Upper lobe of left lung (tissue), 6 donors: ENCODE measurements at places on chromosomes 5 and 9. TPM values are rescaled to one million over a fixed set of nuclear protein-coding genes. Genes with fewer than 3 reads are reported as not detected.
A peak's percentile ranks its signal among the peaks of the same experiment; 100 is the strongest.

DNA sequence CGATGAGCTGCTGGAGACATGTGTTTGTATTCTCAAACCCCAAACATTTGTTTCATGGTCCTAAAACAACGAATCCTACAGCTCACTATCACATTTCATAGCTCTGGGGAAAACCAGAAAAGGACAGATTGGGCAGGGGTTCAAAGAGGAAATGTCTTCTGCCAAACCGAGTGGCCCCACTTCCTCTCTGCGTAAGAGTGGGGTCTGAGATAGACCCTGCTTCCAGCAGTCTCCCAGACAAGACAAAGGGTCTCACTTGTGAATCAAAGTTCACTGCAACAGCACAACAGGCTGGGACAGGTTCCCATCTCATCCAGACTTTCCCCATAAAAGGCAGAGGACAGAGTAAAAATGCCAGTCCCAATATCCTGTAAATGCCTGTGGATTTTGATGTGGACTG, 276.2 kb upstream of the SLC24A2 start:
- H3K4me1 ChIP-seq: no peaks in the 10 kb centered on the region
- H3K27me3 ChIP-seq: no peaks in the 10 kb centered on the region
- no peaks in the 10 kb centered on the region for H3K36me3 ChIP-seq
- H3K4me3 ChIP-seq: no peak overlapping the region

DNA sequence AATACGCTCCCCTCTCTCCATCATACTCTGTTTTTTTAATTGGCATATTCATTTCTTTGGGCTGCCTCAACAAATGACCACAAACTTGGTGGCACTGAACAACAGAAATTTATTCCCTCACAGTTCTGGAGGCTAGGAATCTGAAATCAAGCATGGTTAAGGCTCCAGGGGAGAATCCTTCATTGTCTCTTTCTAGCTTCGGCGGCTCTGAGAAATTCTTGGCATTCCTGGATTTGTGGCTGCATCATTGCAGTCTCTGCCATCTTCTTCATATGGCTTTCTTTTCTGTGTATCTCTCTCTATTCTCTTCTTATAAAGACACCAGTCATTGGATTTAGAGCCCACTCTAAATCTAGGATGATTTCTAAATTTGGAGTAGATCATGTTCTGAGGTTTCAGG, 10.9 kb upstream of the SLC24A2 start:
- H3K27me3 ChIP-seq: no peaks in the 10 kb centered on the region
- DNase-seq: no peak
- no peaks in the 10 kb centered on the region for H3K36me3 ChIP-seq
- no peak overlapping the region for H3K27ac ChIP-seq
- no peak overlapping the region for H3K4me3 ChIP-seq

GRCh38 chr9:7844242-7844641, 44.7 kb upstream of the DMAC1 start:
- no peak overlapping the region for H3K27ac ChIP-seq
- H3K4me3 ChIP-seq: no peak overlapping the region
- no peaks in the 10 kb centered on the region for H3K36me3 ChIP-seq
- no peaks in the 10 kb centered on the region for H3K27me3 ChIP-seq
- H3K4me1 ChIP-seq: no peaks in the 10 kb centered on the region

DNA sequence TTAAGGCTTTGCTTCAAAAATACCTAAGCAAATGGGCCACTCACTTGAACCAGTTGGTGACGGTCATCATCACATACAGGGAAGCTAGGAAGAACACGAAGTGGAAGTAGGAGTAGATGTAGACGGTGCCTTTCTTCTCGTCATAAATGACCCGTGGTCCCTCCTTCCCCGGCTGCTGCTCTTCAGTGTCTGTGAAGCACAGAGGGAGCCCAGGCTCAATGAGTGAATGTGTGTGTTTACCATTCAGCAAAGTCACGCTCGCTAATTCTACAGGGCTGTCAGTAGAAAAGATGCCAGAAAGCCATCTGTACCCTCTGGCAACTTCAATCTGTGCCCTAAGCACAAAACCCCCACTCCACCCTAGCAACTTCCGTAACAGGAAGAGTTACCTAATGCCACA, 109.8 kb downstream of the SERINC5 start:
- peaks cover 9% of the 10 kb centered on the region for H3K4me1 ChIP-seq
- DNase-seq: no peak
- H3K27ac ChIP-seq: peak overlapping the region; percentile 49

- H3K36me3 ChIP-seq: no peaks in the 10 kb centered on the region
- no peak for DNase-seq
- no peak overlapping the region for H3K27ac ChIP-seq
Observed at GRCh38 chr9:132006677-132007370, 72.8 kb downstream of the MED27 start.

DNA sequence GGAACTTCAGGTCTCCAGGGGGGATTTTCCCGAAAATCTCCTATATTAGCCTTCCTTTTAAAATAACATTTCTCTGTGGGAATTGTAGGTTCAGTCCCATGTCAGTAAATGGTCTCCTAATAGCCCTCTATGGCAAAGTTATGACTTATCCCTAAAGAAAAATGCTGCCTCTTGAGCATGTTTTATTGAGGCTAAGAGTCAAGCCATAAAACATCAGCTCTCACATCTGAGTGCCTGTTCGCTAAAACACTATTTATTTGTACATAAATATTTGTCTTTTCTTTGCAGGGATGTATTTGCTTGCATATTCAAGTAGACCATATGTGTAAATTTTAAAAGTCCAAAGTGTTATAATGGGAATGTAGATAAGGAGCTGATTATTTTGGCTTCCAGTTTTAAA, 160.4 kb downstream of the PRDM6 start:
- no peaks in the 10 kb centered on the region for H3K4me1 ChIP-seq
- no peak for DNase-seq
- no peak overlapping the region for H3K27ac ChIP-seq
- H3K36me3 ChIP-seq: no peaks in the 10 kb centered on the region

DNA sequence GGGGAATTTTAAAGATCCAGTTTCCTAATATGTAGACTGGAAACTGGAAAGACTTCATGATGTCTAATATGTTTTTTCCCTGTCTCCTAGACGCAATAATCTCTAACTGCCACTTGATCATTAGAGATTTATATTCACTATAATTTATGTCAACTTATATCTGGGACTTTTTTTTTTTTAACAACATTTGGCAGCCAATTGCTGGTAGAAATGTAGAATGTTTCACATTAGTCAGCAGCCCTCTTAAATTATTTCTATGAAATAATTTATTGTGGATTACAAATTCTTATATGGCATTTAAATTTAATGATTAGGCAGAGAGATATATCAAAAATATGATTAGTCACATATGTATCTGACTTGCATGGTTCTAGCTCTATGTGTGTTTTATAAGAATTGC, 48.2 kb downstream of the TMEM174 start:
- DNase-seq: no peak
- no peak overlapping the region for H3K4me3 ChIP-seq
- H3K4me1 ChIP-seq: peaks cover 4% of the 10 kb centered on the region
- H3K27ac ChIP-seq: no peak overlapping the region

DNA sequence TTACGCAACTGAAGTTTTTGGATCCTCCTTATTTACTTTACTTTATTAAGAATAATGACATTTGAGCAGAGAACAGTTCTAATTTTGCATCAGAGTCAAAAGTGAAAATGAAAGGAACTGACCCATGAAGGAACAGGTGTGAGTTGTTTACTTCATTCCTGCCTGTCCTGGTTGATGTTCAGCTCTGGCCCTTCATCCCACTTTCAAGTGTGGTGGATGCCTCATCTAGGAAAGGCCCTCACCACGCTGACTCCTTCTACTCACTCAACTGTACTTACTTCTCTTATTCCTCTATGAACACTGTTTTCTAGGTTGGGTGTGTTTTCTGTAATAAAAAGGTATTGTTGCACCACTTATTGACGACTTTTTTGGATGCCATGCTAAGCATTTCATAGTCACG, 61.8 kb upstream of the PLEKHG4B start:
- no peaks in the 10 kb centered on the region for H3K36me3 ChIP-seq

GRCh38 chr5:98877600-98877999, 51.2 kb downstream of the CHD1 start:
- H3K4me1 ChIP-seq: no peaks in the 10 kb centered on the region
- no peak overlapping the region for H3K27ac ChIP-seq
- H3K27me3 ChIP-seq: no peaks in the 10 kb centered on the region
- H3K4me3 ChIP-seq: no peak overlapping the region

GRCh38 chr5:71939452-71940230, 167.6 kb upstream of the MAP1B start:
- H3K36me3 ChIP-seq: no peaks in the 10 kb centered on the region
- no peak overlapping the region for H3K27ac ChIP-seq
- H3K4me3 ChIP-seq: no peak overlapping the region
- DNase-seq: no peak
- H3K27me3 ChIP-seq: no peaks in the 10 kb centered on the region
- no peaks in the 10 kb centered on the region for H3K4me1 ChIP-seq

GRCh38 chr9:35616681-35617459, 1.3 kb downstream of the CD72 start:
- H3K4me1 ChIP-seq: peaks cover 14% of the 10 kb centered on the region
- H3K36me3 ChIP-seq: no peaks in the 10 kb centered on the region
- peak; percentile 89 for DNase-seq
- peak overlapping the region; percentile 32 for H3K4me3 ChIP-seq

GRCh38 chr9:92640398-92641091, 29.4 kb downstream of the IPPK start:
- H3K27ac ChIP-seq: no peak overlapping the region
- no peak for DNase-seq
- H3K36me3 ChIP-seq: peaks cover 91% of the 10 kb centered on the region
- no peak overlapping the region for H3K4me3 ChIP-seq
- no peaks in the 10 kb centered on the region for H3K4me1 ChIP-seq

GRCh38 chr5:180618829-180619562, 27.7 kb upstream of the SCGB3A1 start:
- peaks cover 6% of the 10 kb centered on the region for H3K27me3 ChIP-seq
- H3K36me3 ChIP-seq: peaks cover 20% of the 10 kb centered on the region
- peak; percentile 86 for DNase-seq
- no peak overlapping the region for H3K27ac ChIP-seq
- peaks cover 9% of the 10 kb centered on the region for H3K4me1 ChIP-seq

- H3K36me3 ChIP-seq: no peaks in the 10 kb centered on the region
- no peak for DNase-seq
- H3K4me3 ChIP-seq: no peak overlapping the region
- H3K27ac ChIP-seq: no peak overlapping the region
- H3K4me1 ChIP-seq: no peaks in the 10 kb centered on the region
Observed at GRCh38 chr5:24222876-24223275, 421.9 kb downstream of the CDH10 start.

- no peaks in the 10 kb centered on the region for H3K36me3 ChIP-seq
- no peak for DNase-seq
- no peaks in the 10 kb centered on the region for H3K4me1 ChIP-seq
- H3K4me3 ChIP-seq: no peak overlapping the region
- H3K27me3 ChIP-seq: no peaks in the 10 kb centered on the region
- H3K27ac ChIP-seq: no peak overlapping the region
Observed at GRCh38 chr9:26261503-26262330, 583.5 kb upstream of the TUSC1 start.

KCNMB1 gene
- total RNA-seq: 1.1 TPM

SUSD3 gene
- 4.1 TPM for total RNA-seq

IFNK gene
- not detected for total RNA-seq

FOXI1 gene
- total RNA-seq: not detected

PCDHB10 gene
- total RNA-seq: 1.0 TPM

CD274 gene
- total RNA-seq: 13.6 TPM

NR4A3 gene
- 5.0 TPM for total RNA-seq

CCDC180 gene
- total RNA-seq: 23.1 TPM

KIAA0825 gene
- 12.6 TPM for total RNA-seq
